ENCODE measurements at places on chromosomes 2 and 18.

DNA sequence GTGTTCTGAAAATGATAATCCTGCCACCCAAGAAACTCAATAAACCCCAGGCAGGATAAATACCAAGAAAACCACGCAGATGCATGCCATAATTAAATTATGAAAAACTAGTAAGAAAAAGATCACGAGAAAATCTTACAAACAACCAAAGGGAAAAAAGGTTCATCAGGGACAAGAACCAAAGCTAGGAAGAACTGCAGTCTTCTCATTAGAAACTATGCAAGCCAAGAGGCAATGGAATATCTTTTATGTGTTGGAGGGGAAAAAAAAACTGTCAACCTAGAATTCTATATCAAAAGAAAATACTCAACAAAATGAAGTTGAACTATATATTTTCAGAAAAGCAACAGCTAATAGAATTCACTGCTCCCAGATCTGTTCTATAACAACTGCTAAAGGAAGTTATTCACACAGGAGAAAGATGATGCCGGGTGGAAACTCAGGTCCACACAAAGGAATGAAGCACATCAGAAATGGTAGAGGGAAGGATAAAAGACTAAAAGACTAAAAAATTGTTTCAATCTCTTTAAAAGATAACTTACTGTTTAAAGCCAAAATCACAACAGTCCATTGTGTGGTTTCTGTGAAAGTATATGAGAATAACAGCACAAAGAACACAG, 55.0 kb downstream of the NDUFA10 start:
- DNase-seq = no peak

DNA sequence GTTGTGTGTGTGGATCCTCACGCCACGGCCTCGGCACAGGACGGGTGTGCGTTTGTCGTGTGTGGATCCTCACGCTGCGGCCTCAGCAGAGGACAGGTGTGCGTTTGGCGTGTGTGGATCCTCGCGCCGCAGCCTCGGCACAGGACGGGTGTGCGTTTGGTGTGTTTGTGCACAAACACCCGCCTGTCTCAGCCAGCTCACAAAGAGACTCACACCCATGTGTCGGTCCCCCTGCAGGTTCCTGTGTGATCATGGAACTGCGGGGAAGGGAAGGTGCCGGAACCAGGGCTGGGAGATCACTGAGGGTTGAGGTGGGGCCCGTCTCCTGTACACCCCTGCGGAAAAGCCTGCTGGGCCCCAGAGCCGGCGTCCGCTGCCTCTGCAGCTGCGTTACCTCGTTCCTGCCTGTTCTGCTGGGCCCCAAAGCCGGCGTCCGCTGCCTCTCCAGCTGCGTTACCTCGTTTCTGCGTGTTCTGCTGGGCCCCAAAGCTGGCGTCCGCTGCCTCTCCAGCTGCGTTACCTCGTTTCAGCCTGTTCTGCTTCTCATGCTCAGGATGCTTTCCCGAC, 53.6 kb downstream of the CTDP1 start:
- DNase-seq = no peak

- no peak for DNase-seq
Observed at GRCh38 chr2:100707016-100707947, 112.7 kb upstream of the NPAS2 start.

GRCh38 chr2:39099870-39100728, 20.8 kb downstream of the SOS1 start:
- DNase-seq = no peak

DNA sequence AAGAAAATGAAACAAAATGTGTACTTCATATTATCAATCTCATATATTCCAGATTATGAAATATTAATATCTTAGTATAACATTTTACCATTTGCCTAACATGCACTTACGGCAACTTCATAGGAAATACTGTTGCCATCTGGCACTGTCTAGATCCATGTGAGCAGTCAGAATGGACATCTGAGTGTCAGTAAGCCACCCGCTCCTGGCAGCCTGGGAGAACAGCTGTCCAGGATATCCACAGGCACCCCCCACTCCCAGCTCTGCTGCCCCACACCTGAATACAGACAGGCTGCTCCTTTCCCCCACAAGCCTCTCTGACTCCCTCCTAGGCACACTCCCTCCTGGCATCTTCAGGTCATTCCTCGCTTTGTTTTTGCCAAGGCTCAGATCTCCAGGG, 127.0 kb downstream of the GAREM1 start:
- no peak for DNase-seq

- no peak for DNase-seq
Observed at GRCh38 chr2:219823574-219823973, 196.1 kb downstream of the SLC4A3 start.

DNA sequence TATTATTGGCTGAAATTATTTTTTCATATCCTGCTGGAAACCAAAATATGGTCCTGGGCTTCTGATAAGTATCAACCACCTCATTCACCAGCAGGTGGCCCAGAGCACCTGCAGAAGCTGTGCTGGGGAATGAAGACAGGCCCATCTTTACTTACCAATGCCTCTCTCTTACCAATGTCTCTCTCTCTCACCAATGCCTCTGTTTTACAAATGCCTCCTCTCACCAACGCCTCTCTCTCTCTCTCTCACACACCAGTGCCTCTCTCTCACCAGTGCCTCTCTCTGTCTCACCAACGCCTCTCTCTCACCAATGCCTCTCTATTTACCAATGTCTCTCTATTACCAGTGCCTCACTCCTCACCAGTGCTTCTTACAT, 2.3 kb upstream of the MAL start:
- DNase-seq = peak; percentile 68

DNA sequence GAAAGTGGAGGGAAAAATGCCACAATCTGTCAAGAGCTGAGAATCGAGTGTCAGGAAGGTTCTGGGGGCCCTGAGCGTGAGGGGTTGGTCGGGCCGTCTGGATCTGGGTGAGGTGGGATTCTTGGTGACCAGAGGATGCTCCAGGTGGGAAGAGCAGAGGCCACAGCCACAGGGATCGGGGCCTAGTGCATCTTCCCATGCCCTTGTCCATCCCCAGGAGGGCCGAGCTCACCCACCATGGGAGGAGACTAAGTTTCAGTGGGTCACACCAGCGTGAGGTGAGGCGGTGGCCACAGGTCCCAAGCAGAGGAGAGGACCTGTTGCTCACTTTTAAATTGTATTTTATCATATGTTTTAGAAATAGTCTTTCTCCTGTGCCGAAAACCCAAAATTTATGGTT, 70.0 kb downstream of the TMEM18 start:
- no peak for DNase-seq

- no peak for DNase-seq
Observed at GRCh38 chr2:199100326-199101110, 357.2 kb downstream of the SATB2 start.

GRCh38 chr2:86072271-86072858, 33.3 kb downstream of the POLR1A start:
- no peak for DNase-seq
